ENCODE measurements at places on chromosomes 6 and 20.

- DNase-seq = no peak
Observed at GRCh38 chr6:79804732-79805131, 142.6 kb downstream of the ELOVL4 start.

GRCh38 chr20:33649201-33649681, 12.9 kb upstream of the C20orf144 start:
- no peak for DNase-seq

- peak; percentile 37 for DNase-seq
Observed at GRCh38 chr6:15023448-15023847, 222.4 kb upstream of the JARID2 start.

DNA sequence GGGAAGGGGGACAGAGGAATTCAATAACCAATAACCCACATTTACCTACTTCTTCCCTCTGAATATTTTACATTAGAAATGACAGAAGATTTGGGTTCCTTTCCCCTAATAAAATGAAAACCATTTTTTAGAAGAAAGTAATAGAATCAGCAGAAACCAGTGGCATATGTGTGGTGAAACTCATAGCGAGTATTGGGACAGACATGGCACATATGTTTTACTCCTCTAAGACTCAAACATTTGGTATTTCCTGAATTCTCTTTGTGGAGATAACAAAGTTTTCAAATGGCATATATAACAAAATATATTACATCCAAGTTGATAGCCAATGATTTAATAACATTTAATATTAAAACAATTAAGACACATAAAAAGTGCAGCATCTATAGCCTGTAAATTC, 12.9 kb upstream of the BEND3 start:
- DNase-seq = no peak

GRCh38 chr20:62773845-62774714, 22.2 kb upstream of the MRGBP start:
- no peak for DNase-seq

- no peak for DNase-seq
Observed at GRCh38 chr20:14783766-14784165, 446.4 kb upstream of the FLRT3 start.

GRCh38 chr20:5548902-5549599, 201.2 kb upstream of the SHLD1 start:
- no peak for DNase-seq

- DNase-seq = no peak
Observed at GRCh38 chr6:108295676-108296075, 822 bp downstream of the AFG1L start.

All from stimulated activated CD8-positive, alpha-beta memory T cell treated with anti-CD3 and anti-CD28 coated beads, Interleukin-7, amount 100 ng/mL, for 4 hours (primary cell).